ENCODE measurements at places on chromosomes 7 and 10.

- no peak for DNase-seq
These were observed 18.5 kb upstream of the SAR1A start for GRCh38 chr10:70188768-70189167.

GRCh38 chr7:24967696-24968095, 12.3 kb downstream of the OSBPL3 start:
- DNase-seq: no peak

- no peak for DNase-seq
These were observed 92.6 kb upstream of the RNF32 start for GRCh38 chr7:156547884-156548561.

- no peak for DNase-seq
These were observed 92.3 kb downstream of the CCDC7 start for GRCh38 chr10:32538256-32538655.

GRCh38 chr7:111528331-111528730, 34.0 kb downstream of the IMMP2L start:
- DNase-seq: no peak
